CMK (cell line): ENCODE measurements at places on chromosomes 7 and 10.
A peak's percentile ranks its signal among the peaks of the same experiment; 100 is the strongest.

- DNase-seq = no peak
These were observed 262.0 kb upstream of the YAE1 start for GRCh38 chr7:39304178-39304577.

- no peak for DNase-seq
These were observed 337.5 kb upstream of the CNTNAP2 start for GRCh38 chr7:145779140-145779539.

- DNase-seq = no peak
These were observed 921.5 kb downstream of the NRG3 start for GRCh38 chr10:82796510-82796909.

GRCh38 chr10:14474656-14475055, 143.9 kb upstream of the FRMD4A start:
- DNase-seq = no peak

DNA sequence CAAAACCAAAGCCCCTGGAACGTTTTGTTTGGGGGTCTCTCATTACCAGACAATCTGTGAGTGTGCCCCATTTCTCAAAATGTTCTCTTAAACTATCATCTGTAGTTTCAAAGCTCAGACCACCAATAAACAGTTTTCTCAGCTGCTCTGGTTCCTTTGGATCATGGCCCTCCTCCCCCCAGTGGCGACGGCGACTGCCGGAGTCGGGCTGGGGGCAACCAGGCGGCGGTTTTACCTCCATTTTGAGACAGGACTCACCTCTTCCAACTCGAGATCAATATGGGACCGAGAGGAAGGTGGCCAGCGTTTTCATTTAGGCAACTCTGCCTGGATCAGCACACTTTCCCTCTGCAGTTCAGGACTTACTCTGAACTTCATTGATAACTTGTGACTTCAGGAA, 141.5 kb upstream of the ZNF32 start:
- DNase-seq = no peak

DNA sequence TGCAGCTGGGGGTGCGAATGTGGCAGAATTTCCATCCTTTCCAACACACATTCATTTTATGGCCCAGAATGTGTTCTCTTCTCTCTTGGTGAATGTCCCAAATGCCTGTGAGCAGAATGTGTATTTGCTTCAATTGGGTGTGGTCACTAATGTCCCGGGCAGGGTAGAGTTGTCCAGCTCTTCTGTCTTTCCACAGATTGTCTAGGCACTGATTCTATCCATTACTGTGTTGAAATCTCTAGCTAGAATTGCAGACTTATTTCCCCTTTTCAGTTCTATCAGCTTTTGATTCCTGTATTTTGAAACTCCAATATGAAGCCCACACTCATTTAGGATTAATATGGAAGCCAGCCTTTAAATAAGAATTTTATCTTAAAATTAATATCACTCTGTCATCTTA, 14.0 kb upstream of the AKR1E2 start:
- no peak for DNase-seq

DNA sequence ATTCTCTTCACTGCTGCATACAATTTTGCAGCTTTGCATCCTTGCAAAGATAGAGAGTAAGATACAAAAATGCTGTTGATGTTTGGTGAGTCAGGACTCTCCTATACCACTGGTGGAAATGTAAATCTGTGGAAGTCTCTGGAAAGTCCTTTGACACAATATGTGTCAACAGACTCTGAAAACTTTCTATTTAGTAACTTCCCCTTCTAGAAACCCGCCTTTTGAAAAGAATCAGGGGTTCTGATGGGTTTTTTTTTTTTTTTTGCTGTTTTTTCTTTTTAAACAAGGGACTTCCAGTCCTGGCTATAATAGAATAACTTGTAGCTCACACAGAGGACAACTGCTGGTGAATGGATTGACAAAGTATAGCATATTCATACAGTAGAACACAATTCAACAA, 16.4 kb downstream of the NOD1 start:
- no peak for DNase-seq

DNA sequence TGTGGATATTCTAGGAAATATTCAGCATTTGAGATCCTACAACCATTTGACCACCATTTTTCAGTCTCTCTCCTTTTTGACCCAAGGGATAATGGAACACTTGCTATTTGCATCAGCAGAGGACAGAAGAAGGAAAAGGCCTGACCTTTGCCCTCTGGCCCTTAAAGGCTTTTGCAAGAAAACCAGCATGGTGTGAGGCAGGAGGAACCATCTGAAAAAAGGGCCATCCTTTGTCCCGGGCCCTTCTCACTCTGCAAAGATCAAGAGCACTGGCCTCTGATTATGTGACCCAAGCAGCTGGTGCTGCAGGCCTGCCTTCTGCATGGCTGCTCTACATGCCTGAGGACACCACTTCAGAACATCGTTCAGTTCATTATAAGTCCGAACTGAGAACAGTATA, 133.3 kb upstream of the STK17A start:
- no peak for DNase-seq

GRCh38 chr7:15167912-15168311, 265.4 kb upstream of the DGKB start:
- DNase-seq = no peak

GRCh38 chr10:129323879-129324278, 143.2 kb upstream of the MGMT start:
- no peak for DNase-seq

DNA sequence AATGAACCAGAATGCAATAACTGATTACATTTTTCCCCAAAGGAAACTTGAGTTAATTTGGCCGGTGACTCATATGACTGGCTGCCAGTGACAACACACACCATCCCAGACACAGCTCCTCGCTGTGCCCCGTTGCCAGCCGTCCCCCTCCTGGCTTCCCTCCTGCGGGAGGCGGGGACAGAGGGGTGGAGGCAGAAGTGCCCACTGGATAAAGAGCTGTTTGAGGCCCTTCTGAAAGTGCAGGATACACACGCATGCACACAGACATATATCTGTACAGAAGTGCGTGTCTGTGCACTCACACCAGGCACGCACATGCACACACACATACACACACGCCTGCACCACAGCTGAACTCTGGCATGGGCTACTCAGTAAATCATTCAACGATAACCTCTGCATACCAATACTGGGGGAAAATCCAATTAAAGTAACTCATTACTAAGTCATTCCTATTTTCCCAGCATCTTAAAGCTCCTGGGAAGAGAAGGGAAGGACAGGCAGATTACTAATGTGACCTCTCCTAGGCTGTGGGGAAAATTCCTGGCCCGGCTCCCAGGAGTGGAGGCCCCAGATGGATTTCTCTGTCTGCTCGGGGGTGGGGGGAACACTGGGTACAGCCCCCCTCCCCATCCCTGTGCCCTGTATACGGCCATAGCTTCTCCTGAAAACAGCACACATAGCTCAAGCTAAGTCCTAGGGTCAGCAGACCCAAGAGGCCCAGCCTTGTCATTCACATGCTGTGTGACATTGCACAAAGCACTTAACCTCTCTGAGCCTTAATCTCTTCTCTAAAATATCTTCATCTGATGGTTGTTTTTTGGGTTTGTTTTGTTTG, 52.3 kb upstream of the MYL10 start:
- no peak for DNase-seq

DNA sequence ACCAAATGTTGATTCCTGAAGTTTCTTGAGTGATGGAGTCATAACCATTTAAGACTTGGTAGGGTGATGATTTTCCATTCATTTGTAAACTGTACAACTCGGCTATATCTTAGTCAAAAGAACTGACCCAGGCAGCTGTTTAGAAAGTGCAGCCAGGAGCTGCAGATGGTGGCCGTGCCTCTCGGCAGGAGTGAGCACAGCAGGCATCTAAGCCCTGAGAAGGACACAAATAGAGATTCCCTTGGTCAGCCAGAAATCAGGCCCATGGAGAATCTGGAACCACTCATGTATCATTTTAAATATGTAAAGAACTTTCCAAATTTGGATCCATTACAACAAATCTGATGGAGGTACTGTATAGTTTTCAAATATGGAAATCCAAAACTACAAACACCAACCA, 177.0 kb upstream of the AKR1E2 start:
- no peak for DNase-seq

GRCh38 chr7:148575640-148576411, 14.7 kb upstream of the C7orf33 start:
- DNase-seq = peak; percentile 4

DNA sequence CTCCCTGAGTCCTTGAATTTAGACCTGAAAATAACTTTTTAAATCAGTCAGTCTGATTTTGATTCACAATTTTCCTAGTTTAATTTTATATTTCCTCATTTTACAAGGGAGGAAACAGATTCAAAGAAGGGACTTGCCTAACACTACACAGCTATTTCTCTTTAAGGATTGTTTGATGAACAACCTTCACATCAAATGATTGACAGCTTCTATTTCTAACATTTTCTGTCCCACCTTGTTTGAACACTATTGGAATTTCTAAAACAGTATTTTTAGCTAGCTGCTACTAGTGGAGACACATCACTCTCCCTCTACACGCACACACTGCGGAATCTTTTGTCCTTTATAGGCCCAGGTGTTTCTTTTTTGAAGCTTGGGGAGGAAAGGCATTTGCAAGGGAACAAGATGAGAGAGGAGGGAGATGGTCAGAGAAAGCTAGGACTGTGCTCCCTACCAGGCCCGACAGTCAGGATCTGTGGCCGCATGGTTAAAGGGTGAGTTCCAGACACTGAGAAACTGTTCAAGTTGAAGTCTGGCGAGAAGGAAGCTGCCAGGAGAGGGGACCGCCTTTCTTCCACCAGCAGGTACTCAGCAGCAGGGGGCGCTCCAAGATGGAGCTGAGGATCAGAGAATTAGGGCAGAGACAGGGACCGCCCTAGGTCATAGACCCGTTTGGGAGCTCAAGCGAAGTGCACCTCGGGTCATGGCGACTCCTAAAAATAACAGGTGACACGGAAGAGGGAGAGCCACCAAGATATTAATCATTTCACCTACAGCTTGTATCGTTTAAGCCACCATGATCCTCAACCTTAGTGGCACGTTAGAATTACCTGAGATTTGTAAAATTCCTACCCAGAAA, 49.7 kb downstream of the DNAJC12 start:
- peak; percentile 25 for DNase-seq

GRCh38 chr10:80199828-80200227, 5.5 kb downstream of the ANXA11 start:
- DNase-seq = no peak

GRCh38 chr7:151231080-151231479, 1.2 kb upstream of the CHPF2 start:
- no peak for DNase-seq

- DNase-seq = no peak
These were observed 1128.7 kb downstream of the CNTNAP2 start for GRCh38 chr7:147245274-147245673.

GRCh38 chr7:74522281-74522905, 68.7 kb downstream of the GTF2IRD1 start:
- no peak for DNase-seq

DNA sequence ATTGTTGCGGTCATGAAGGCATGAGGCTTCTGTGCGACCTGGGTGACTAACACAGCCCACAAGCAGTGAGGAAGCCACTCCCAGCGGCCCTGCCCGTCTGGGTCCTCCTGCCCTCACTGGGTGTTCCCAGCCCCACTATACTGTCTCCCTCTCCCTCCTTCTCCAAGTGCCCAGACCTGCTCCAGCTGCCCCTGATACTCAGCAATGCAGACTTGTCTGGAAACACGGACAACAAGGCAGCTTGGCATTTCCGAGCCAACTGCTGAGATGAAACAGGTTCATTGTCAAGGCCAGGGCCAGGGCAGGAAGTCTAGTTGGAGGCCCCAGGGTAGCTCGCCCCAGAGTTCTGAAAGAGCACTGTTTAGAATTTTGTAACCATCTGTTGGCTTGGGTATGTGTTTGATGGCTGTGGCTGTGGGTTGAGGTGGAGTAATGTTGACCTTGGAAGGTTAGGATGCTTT, 95.7 kb downstream of the RBM20 start:
- DNase-seq = no peak

- DNase-seq = no peak
These were observed 17.3 kb downstream of the HSPA14 start for GRCh38 chr10:14855453-14855852.

- peak; percentile 75 for DNase-seq
These were observed 76.4 kb downstream of the LYZL2 start for GRCh38 chr10:30553018-30553625.

DNA sequence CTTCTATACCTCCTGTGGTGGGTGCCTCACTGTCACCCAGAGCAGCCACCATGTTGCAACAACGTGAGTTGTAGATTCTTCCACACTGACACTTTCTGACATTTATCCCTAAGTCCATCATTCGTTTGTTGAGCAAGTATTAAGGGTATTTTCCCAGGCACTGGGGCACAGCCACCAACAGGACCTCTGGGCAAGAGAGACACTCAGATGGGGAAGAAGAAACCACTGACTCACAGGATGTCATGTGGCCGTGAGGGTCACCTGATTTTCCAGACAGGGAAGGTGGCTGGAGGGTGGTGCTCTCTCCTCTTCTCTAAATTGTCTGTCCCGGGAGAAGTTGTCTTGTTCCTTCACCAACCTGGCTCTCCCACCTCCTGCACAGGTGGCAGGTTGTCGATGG, 51.7 kb upstream of the PPIF start:
- no peak for DNase-seq

DNA sequence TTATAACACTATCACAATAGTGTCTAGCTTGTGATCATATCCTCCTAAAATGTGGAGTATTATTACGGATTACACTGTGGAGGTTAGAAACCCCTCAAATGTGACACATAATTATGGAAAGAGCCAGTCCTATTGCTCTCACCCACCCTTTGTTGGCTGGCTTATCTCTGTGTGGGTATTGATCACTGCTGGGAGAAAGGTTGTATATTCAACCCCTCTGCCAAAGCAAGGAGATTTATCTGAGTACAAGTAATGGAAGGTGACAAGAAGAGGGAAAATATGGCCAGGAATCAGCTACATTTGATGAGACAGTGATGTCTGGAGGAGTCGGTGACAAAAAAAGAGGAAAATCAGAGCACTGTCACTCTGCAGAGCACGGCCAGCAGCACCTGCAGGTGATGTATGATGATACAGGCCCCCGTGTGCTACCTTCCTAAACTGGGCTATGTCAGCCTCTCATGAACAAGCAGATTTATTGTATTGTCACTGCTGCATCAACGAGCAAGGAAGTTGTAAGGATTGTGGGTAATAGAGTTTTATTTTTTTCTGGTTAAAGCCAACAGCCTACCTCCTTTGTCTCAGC, 235.3 kb downstream of the PHF14 start:
- no peak for DNase-seq

- no peak for DNase-seq
These were observed 103.4 kb downstream of the TRRAP start for GRCh38 chr7:98981701-98982100.
